ENCODE measurements at places on chromosomes 7 and 10. TPM values are rescaled to one million over a fixed set of nuclear protein-coding genes. Genes with fewer than 3 reads are reported as not detected.

The TACR2 gene
- total RNA-seq: 0.28 TPM

DNA sequence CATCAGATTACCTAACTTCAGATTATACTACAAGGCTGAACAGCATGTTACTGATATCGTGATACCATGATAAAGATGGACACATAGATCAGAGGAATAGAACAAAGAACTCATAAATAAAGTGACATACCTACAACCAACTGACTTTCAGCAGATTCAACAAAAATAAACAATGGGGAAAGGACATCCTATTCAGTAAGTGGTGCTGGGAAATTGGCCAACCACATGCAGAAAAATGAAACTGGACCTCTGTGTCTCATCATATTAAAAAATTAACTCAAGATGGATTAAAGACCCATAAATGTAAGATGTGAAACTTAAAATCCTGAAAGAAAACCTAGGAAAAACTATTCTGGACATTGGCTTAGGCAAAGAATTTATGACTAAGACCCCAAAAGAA is 158.6 kb downstream of the ZEB1 start:
- H3K4me1 ChIP-seq: no peaks in the 10 kb centered on the region
- no peaks in the 10 kb centered on the region for H3K36me3 ChIP-seq
- DNase-seq: no peak
- H3K4me3 ChIP-seq: no peak overlapping the region

The EN2 gene
- not detected for total RNA-seq

The FKBP9 gene
- 117 TPM for total RNA-seq

The FBXL13 gene
- total RNA-seq: 12.3 TPM

DNA sequence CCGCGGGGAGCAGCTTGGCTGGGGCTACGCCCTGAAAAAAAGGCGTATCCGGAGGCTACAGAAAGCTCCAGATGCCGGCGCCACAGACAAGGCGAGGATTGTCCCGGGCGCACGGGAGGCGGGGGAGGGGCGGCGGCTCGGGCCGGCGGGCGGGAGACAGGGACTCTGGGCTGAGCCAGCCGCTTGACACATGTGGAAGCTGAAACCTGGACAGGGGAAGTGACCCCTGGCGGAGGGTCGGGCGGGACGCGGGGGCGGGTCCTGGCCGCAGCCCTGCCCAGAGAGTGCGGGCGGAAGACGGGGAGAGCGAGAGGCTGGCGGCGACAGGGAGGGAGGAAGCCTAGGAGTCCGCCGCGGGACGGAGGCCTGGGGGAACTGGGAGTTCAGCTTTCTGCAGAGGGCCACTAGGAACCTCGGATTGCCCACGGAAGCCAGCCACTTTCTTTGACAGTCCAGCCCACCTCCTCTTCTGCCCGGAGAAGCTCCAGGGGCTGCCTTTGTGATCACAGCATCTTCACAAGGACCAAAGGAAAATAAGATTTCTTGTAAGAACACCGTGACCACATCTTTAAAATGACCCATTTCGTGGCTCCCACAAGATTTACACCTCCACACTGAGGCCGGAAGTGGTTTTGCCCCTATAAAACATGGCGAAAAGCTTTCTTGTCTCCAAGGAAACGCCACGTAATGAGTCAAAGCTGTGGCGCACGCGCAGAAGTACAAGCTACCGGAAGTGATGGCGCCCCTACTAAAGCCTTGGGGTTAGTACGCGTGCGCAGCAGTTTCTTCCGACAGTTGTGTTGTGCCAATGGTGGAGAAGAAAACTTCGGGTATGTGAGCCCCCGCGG is at the start of the genes PLOD3 and ZNHIT1:
Gene PLOD3 (minus strand): TSS at position 194 of the 848 bp plus-strand sequence. CDS start 307 bp downstream, outside the sequence.
Gene ZNHIT1 (plus strand): TSS at position 778 of the 848 bp plus-strand sequence. CDS start 31 bp downstream, at position 809.
- H3K36me3 ChIP-seq: peaks cover 23% of the 10 kb centered on the region
- H3K27me3 ChIP-seq: no peaks in the 10 kb centered on the region
- peak within 1 kb of the TSS; percentile 90 for H3K27ac ChIP-seq
- H3K4me3 ChIP-seq: peak within 1 kb of the TSS; percentile 78
- peaks cover 15% of the 10 kb centered on the region for H3K4me1 ChIP-seq

The NCF1 gene
- total RNA-seq: 8.3 TPM

- no peaks in the 10 kb centered on the region for H3K27me3 ChIP-seq
- no peak overlapping the region for H3K4me3 ChIP-seq
- no peaks in the 10 kb centered on the region for H3K36me3 ChIP-seq
- DNase-seq: peak; percentile 78
- H3K4me1 ChIP-seq: peaks cover 33% of the 10 kb centered on the region
Measured at GRCh38 chr10:78774999-78775711, 293.6 kb upstream of the ZMIZ1 start.

The RGR gene
- not detected for total RNA-seq

DNA sequence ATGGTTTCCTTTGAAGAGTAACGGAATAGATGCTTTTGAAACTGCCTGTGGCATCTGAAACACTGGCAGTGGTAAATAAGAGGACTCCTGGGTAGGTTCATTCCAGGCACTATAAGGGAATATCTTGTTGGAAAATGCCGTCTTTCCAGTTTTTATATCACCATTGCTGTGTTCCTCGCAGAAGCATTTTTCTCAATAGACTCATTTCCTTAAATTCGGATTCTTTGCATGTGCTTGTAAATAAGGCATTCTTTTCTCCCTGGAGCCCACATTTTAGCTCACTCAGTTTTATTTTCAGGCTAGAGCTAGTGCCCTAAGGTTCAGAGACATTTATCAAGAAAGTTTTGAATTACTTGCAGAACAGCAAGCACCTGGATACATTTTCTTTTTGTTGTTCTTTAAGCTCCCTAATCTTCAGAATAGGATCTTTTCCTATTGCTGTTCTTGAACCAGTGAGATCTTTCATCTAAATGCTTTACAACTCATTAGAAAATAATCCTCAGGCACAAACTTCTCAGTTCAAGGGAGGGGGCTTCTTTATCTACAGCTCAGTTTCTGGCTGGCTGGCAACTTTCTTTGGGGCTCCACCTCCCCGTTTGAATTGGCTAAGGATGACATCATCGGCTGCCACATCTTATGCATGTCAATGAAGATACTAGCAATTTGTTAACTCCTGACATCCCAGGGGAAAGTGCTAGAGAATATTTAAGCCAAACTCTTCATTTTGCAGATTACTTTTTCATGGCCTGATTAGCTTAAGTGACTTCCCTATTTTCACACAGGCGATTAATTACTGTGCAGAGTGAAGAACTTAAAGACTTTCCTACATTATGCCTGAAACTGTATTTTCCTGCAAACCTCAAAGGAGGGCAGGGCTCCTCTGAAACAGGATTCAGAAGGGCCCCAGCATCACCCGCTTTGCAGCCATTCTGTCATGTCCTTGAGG is 133.7 kb upstream of the RSU1 start:
- no peak overlapping the region for H3K4me3 ChIP-seq
- H3K36me3 ChIP-seq: no peaks in the 10 kb centered on the region
- H3K27me3 ChIP-seq: no peaks in the 10 kb centered on the region

- peaks cover 95% of the 10 kb centered on the region for H3K27me3 ChIP-seq
- no peaks in the 10 kb centered on the region for H3K36me3 ChIP-seq
- no peak overlapping the region for H3K4me3 ChIP-seq
- no peak for DNase-seq
Measured at GRCh38 chr7:27213433-27214238, 13.7 kb upstream of the HOXA13 start.

The FXYD4 gene
- total RNA-seq: not detected

DNA sequence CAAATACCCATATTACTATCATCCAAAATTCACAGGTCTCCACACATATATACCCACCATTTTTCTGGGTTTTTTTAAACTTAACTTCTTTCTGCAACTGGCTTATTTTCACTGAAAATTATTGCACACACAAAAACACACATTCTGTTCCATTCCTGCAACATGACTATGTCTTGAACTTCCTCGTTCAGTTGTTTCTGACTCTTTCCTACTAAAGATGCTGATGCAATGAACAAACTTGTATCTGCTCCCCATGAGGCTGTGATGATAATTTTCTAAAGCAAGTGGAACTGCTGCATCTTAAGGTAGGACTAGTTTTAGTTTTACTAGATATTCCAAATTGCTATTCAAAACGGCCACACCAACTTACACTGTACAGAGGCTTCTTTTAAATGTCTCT is 77.7 kb downstream of the OSBPL3 start:
- H3K27me3 ChIP-seq: no peaks in the 10 kb centered on the region
- H3K4me1 ChIP-seq: no peaks in the 10 kb centered on the region
- no peak overlapping the region for H3K4me3 ChIP-seq
- no peaks in the 10 kb centered on the region for H3K36me3 ChIP-seq

The HPSE2 gene
- 47.3 TPM for total RNA-seq

- H3K27me3 ChIP-seq: no peaks in the 10 kb centered on the region
- H3K4me1 ChIP-seq: peaks cover 8% of the 10 kb centered on the region
- no peak overlapping the region for H3K4me3 ChIP-seq
- no peaks in the 10 kb centered on the region for H3K36me3 ChIP-seq
- H3K27ac ChIP-seq: peak overlapping the region; percentile 66
Measured at GRCh38 chr10:16440396-16441133, 3.8 kb downstream of the PTER start.

The SLF2 gene
- total RNA-seq: 30.1 TPM

GRCh38 chr7:77907281-77907680 is 108.7 kb downstream of the PHTF2 start:
- H3K4me1 ChIP-seq: no peaks in the 10 kb centered on the region
- peaks cover 1% of the 10 kb centered on the region for H3K36me3 ChIP-seq
- H3K27me3 ChIP-seq: no peaks in the 10 kb centered on the region
- no peak overlapping the region for H3K4me3 ChIP-seq
- no peak overlapping the region for H3K27ac ChIP-seq

The IPMK gene
- total RNA-seq: 5.5 TPM

The SPDYE5 gene
- total RNA-seq: 0.28 TPM

DNA sequence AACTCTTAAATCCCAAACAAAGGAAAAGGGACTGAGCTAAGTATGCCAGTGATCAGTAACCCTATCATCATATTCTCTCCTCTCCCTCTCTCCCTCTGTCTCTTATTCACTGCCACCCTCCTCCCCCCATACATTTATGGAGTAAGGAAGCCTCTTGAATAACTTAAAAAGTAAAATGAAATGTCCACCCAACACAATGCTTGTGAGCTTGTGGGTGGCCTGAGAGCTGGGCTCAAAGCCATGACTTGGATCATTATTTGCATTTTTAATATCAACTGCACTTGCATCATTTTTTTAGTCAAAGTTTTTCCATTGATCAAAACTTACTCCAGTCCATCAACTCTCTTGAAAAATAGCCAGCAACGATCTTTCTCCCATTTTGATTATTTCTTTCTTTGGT is 46.8 kb downstream of the FAM107B start:
- DNase-seq: peak; percentile 74
- H3K27ac ChIP-seq: no peak overlapping the region
- H3K27me3 ChIP-seq: no peaks in the 10 kb centered on the region
- no peak overlapping the region for H3K4me3 ChIP-seq
- H3K4me1 ChIP-seq: peaks cover 1% of the 10 kb centered on the region

The TRIM50 gene
- not detected for total RNA-seq

The HSPB1 gene
- 89.6 TPM for total RNA-seq

DNA sequence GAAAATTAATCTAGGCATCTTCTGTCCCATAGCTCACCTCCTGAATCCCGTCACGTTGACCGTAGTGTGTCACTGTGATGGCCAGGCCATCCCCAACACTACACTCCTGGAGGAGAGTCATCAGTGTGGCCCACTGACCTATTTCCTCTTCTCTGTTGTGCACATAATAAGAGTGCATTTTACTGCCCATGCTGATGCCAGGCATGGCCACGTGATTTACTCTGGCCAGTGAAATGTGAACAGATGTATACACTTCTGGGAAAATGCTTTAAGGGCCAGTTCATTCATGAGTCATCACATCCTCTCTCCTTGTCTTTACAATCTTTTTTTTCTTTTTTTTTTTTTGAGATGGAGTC is 101.9 kb upstream of the PIP4K2A start:
- no peaks in the 10 kb centered on the region for H3K27me3 ChIP-seq
- DNase-seq: no peak
- no peaks in the 10 kb centered on the region for H3K4me1 ChIP-seq
- no peak overlapping the region for H3K27ac ChIP-seq
- no peak overlapping the region for H3K4me3 ChIP-seq

The DDX56 gene
- total RNA-seq: 67.5 TPM

GRCh38 chr7:44959433-44959951 is 19.3 kb downstream of the MYO1G start:
- no peak overlapping the region for H3K4me3 ChIP-seq
- H3K4me1 ChIP-seq: no peaks in the 10 kb centered on the region
- no peak overlapping the region for H3K27ac ChIP-seq

DNA sequence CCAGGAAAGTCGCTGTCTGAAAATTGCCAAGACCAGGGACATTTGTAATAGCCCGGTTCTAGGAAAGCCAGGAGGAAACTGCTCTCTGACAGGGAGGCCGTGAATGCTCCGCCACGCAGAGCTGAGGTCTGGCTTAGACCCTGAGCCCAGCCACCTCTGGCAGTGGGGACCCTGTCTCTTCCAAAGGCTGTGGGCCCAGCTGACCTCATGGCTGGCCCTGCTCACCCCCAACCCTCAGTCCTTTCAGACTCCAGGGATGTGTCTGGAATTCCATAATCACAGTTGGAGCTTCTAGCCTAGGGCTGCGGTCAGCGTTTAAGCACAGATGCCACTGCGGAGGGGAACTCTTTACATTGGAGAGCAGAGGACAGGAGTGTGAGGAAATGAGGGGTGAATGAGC is 6.6 kb upstream of the VIPR2 start:
- H3K4me1 ChIP-seq: no peaks in the 10 kb centered on the region
- no peak overlapping the region for H3K4me3 ChIP-seq
- no peak overlapping the region for H3K27ac ChIP-seq
- DNase-seq: no peak
- no peaks in the 10 kb centered on the region for H3K27me3 ChIP-seq

- no peaks in the 10 kb centered on the region for H3K27me3 ChIP-seq
- no peaks in the 10 kb centered on the region for H3K4me1 ChIP-seq
- no peak overlapping the region for H3K27ac ChIP-seq
- no peak overlapping the region for H3K4me3 ChIP-seq
- no peaks in the 10 kb centered on the region for H3K36me3 ChIP-seq
Measured at GRCh38 chr10:122348935-122349361, 25.6 kb upstream of the PLEKHA1 start.

DNA sequence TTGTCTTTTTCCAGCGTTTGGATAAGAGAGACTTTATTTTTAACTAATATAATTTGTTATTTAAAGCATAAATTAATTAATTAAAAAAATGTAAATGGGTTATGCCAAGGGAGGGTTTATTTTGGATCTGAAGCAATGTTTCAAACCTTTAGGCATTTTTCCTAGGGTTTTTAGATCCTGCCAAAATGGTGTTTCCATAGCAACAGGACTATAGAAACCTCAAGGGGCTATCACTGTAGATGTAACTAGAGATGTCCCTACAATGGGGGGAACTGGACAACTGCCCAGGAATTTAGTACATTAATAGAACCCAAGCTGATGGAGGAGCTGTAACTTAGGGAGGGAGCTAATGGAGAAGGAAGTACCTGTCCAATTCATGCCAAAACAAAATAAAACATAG is 57.3 kb downstream of the SLC39A12 start:
- DNase-seq: no peak
- no peaks in the 10 kb centered on the region for H3K27me3 ChIP-seq
- no peaks in the 10 kb centered on the region for H3K36me3 ChIP-seq
- no peak overlapping the region for H3K27ac ChIP-seq
- H3K4me1 ChIP-seq: no peaks in the 10 kb centered on the region

- H3K4me3 ChIP-seq: no peak overlapping the region
- peaks cover 9% of the 10 kb centered on the region for H3K27me3 ChIP-seq
- DNase-seq: no peak
Measured at GRCh38 chr10:123926401-123927264, 35.0 kb upstream of the CPXM2 start.

Measured in lung (tissue), 17 donors.